AG10803 (cell line): ENCODE measurements at places on chromosomes 12 and 14.

- no peak for DNase-seq
These were observed 100.6 kb upstream of the CCND2 start for GRCh38 chr12:4172999-4173398.

- no peak for DNase-seq
These were observed 2.7 kb downstream of the ANHX start for GRCh38 chr12:133233006-133233405.

GRCh38 chr12:46629331-46630229, 196.2 kb downstream of the SLC38A4 start:
- peak; percentile 11 for DNase-seq

DNA sequence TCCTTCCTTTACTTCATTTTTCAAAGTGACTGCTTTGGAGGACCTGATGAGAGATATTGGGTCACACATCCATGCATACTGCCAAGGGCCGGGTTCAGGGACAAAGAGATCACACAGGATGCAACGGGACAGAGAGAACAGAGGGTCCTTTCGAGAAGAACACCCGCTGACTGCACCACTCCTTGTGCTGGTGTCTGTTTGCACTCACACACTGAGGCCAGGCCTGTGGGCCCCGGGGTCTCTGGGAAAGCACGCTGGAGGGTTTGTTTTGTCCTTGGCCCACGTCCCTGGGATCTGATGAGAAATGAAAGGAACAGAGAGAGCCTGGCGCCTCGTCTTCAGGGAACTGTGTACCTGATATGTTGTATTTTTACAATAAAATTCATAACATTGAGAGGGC, 42.2 kb downstream of the PAH start:
- no peak for DNase-seq
